ENCODE measurements at places on chromosomes 4 and X.
A peak's percentile ranks its signal among the peaks of the same experiment; 100 is the strongest.

- H3K4me3 ChIP-seq = no peak overlapping the region
- DNase-seq = peak; percentile 80
- H3K27ac ChIP-seq = peak overlapping the region; percentile 31
- no peaks in the 10 kb centered on the region for H3K36me3 ChIP-seq
These were observed 31.8 kb upstream of the NKX6-1 start for GRCh38 chr4:84530871-84531270.

- H3K4me3 ChIP-seq = no peak overlapping the region
- no peak for DNase-seq
- H3K27me3 ChIP-seq = no peaks in the 10 kb centered on the region
- H3K4me1 ChIP-seq = peaks cover 22% of the 10 kb centered on the region
- H3K27ac ChIP-seq = no peak overlapping the region
These were observed 33.2 kb downstream of the HTT start for GRCh38 chr4:3107691-3108121.

- no peak overlapping the region for H3K4me3 ChIP-seq
- no peak for DNase-seq
- H3K36me3 ChIP-seq = no peaks in the 10 kb centered on the region
These were observed 230.9 kb upstream of the GPC4 start for GRCh38 chrX:133645977-133646718.

- no peak overlapping the region for H3K4me3 ChIP-seq
- no peaks in the 10 kb centered on the region for H3K27me3 ChIP-seq
- H3K27ac ChIP-seq = no peak overlapping the region
These were observed 87.4 kb downstream of the CBLL2 start for GRCh38 chrX:22360129-22360528.
